ENCODE measurements at places on chromosomes 7 and 10.

- no peak for DNase-seq
Measured at GRCh38 chr10:7908541-7909210, 90.4 kb downstream of the TAF3 start.

DNA sequence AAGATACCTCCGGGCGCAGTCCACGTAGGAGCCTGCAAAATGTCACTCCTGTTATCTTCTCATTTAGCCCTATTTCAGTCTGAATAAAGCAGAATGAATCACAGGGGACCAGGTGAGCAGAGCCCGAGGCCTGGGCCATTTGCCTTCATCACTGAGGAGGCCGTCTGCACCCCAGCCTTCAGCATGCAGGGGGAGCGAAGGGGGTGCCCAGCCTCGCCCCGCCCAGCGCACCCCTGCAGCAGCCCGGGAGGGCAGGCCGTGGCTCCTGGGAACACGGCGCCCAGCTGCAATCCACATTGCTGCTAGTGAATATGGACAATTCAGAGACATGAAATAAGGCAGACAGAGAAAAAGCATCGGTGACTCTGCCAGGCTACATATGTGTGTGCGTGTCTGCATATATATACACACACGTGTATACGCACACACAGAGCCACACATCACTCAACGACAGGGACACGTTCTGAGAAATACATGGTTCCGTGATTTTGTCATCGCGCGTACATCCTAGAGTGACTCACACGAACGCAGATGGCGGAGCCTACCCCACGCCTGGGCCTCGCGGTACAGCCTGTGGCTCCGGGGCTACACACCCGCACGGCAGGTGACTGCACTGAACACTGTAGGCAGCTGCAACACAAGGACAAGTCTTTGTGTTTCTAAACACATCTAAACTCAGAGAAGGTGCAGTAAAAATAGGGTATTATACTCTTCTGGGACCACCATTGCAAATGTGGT is 15.2 kb upstream of the ELFN1 start:
- no peak for DNase-seq

DNA sequence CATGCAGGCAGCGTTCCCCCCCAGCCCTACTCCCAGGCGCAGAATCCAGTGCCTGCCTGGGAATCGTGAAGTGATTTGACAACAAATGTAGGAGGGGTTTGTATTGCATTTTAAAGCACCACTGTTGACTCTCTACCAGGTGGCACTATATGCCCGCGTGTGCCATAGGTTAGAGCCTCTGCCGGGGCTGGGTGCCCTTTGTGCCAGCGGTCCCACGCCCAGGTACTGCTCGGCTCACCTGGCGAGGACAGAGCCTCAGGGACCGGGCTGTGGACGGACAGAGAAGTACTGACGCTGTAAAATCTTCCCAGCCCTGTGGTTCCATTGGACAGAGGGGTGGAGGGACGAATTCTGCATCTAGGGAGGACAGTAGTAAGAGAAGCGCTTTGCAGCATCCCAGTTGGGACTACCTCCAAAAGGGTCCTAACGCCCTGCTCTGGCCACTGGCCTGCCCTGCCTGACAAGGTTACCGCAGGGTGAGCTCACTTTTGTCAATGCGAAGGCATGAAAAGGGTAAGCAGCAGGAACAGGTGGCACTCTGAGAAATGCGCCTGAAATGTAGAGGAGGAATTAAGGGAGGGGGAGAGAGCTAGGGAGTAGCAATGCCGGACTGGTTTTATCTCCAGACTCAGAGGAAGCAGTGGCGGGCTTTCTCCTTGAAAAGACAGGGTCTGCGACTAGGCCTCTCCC is 788 bp upstream of the CACNA2D1 start:
- DNase-seq, result no peak

DNA sequence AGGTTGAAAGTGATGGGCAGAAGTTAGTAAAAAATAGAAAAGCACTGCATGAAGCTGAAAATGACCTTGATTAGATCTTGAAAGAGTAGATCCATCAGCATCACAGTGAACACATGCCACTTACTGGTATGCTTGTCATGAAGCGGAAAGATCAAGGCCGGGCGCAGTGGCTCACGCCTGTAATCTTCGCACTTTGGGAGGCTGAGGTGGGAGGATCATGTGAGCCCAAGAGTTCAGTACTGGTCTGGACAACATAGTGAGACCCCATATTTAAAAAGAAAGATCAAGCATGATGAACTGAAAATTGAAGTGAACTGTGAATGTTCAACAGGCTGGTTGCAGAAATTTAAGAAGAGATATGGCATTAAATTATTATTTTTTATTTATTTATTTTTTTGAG is 18.0 kb downstream of the LCOR start:
- no peak for DNase-seq

- no peak for DNase-seq
Measured at GRCh38 chr10:26821699-26822570, 38.8 kb downstream of the ABI1 start.

- no peak for DNase-seq
Measured at GRCh38 chr7:51774178-51774577, 457.6 kb upstream of the COBL start.

- DNase-seq, result no peak
Measured at GRCh38 chr7:30973292-30973691, 9.5 kb downstream of the GHRHR start.

DNA sequence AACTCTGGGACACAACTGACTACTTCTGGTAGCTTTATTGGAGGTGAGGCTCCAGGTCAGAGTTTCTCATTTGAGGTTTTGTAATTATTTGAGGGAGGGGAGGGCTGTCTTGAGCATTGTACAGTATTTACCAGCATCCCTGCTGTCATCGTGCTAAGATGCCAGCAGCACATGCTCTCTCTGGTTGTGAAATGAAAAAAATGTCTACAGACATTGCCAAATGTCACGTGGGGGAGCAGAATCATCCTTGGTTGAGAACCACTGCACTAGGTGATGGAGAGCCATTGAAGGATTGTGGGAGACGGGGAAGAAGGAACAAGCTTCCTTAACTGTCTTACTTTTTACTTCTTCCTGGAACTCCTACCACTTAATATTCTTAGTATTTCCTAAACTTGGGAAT is 5.0 kb downstream of the SEPTIN7 start:
- no peak for DNase-seq

DNA sequence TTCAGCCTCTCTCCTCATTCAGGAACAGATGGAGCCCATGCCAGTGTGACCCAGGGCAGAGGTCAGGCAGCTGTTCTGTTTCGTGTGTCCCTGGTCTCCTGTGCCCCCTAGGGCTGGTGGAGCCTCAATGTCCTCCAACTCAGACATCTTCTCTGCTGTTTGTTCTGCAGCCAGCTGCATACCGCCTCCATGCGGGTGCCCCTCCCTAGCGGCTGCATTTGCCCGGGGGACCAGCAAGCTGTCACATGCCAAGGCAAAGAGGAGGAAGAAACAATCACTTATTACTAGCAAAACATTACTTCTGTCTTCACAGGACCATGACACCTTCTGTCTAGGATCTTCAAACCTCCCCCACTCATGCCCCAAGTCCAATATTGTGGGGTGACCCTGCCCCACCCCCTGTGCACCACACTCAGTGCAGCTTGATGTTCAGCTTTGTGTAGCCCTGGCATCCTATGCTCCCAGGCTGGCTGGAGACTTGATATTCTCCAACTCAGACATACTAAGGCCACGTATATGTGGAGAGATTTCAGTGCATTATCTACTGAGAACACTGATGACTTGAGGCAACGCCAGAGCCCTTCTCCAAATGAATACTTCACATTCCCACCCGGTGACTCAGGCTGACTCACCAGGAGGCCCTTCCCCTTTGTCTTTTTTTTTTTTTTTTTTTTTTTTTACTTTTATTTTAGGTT is 188.9 kb downstream of the SKIDA1 start:
- DNase-seq, result peak; percentile 23

DNA sequence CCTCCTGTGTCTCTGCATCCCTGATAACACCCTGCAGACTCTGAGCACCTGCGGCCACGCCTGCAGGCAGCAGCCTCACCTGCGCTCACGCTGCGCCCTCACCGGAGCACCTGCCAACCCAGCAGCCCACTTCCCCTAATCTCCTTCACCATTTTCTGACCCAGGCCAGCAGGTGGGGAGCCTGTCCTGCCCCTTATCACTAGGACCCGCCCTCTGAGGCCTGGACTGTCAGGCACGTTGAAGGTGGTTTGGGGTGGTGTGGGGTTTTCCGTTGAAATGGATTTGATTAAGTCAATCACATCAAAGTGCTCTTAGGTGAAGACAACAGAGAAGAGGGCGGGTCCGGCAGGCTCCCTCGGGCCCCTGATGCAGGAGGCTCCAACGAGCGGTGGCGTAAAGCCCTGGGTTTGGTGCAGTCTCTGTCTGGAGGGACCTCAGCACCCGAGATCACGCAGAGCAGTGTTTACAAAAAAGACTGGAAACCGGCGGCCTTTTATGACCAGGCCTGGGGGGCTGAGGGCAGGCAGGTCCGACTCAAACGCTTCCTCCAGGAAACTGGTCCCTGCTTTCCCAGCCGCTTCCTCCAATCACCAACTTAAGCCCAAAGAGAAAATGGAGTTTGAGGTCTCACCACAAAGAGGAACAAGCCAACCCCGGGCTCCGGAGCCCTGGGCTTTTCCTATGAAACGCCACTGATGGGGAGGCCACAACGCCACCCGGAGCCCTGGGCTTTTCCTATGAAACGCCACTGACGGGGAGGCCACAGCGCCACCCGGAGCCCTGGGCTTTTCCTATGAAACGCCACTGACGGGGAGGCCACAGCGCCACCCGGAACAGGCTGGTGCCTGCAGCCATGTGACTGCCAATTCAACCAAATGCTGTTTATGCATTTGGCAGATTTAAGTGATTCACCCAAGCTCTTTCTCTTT is 45.5 kb downstream of the DPYSL4 start:
- no peak for DNase-seq

GRCh38 chr7:132359743-132360142 is 216.5 kb downstream of the PLXNA4 start:
- DNase-seq, result no peak

DNA sequence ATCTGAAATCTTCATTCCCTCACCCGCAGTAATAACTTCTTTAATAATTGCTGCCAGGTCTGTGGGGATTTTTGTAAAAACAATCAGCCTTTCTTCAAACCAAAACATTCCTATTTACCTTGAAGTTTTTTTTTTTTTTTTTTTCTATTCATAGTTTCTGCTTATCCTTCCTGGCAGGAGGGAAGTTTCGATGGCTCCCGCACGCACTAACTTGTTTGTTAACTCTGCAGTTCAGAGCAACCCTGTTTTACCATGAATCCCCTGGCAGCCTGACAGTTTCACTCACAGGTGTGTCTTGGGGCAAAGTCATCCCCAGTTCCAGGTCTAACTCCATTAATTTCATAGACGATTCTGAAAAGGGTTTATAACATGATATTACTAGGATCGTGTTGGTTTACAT is 149.3 kb downstream of the KLF6 start:
- DNase-seq, result no peak

Measured in BE2C (cell line).